ENCODE measurements at places on chromosomes 6 and 20.

DNA sequence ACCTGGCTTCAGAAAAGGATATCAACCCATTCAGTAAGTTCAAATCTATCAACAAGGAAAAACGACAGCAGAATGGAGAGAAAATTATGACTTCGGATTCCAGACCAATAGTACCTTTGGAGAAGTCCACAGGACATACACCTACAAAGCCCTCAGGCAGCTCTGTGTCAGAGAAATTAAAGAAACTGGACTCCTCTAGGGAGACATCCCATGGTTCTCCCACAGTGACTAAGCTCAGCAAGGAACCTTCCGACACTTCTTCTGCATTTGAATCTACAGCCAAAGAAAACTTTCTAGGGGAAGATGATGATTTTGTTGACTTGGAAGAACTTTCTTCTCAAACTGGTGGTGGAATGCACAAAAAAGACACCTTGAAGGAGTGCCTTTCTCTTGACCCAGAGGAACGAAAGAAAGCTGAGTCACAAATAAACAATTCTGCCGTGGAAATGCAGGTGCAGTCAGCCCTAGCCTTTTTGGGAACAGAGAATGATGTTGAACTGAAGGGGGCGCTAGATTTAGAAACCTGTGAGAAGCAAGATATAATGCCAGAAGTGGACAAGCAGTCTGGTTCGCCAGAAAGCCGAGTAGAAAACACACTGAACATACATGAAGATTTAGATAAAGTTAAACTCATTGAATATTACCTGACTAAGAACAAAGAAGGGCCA is 67.4 kb upstream of the HINT3 start:
- no peak for DNase-seq

DNA sequence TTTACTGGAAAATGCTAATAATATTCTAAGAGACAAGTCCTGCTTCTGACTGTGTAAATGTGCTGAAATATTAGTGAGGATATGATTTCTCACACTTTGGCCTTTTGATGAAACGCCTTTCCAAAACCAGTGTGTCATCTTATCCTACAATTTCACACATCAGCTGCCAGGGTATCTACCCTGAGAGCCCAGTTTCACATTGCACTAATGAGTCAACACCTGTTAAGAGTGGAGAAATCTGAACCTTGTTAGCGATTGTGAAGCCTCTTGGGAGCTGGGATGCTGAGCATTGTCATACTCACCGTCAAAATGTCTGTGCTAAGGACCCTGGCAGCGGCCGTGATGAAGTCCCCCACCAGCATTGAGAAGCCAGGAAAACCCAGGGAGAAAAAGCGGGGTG is 166.0 kb downstream of the RALGAPA2 start:
- no peak for DNase-seq

- no peak for DNase-seq
Observed at GRCh38 chr20:34824026-34824425, 1.4 kb downstream of the NCOA6 start.

DNA sequence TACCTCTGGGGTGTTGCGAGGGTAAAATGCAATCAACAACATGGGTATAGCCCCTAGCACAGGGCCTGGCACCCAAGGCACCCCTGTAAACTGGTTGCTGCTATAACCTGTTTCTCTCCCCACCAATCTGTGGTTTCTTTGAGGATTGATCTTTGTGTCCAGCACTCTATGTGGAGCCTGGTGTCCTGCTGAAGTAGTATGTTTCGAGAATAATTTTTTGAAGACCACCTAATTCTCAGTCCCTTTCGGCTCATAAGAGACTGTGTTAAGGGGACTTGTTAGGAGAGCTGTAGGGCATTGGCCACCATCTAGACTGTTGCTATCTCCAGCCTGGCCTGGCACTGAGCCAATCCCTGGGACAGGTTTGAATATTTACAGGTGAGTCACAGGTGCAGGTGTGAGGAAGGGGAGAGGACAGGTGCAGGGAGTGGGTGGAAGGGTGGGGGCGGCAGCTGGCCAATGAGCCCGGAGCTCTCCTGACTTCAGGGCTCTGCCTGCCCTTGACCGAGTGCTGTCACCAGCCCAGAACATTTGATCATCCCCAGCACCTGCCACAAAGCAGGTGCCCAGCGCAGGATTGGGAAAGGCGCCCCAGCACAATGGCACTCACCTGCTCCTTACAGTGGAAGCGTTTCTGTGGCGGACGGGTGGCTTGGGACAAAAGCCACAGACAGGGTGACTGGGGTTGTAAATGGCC is 8.1 kb upstream of the C20orf144 start:
- no peak for DNase-seq

GRCh38 chr6:43222418-43223059 is 6.7 kb downstream of the DNPH1 start:
- no peak for DNase-seq

- DNase-seq = no peak
Observed at GRCh38 chr20:31670371-31671228, 32.9 kb downstream of the COX4I2 start.

DNA sequence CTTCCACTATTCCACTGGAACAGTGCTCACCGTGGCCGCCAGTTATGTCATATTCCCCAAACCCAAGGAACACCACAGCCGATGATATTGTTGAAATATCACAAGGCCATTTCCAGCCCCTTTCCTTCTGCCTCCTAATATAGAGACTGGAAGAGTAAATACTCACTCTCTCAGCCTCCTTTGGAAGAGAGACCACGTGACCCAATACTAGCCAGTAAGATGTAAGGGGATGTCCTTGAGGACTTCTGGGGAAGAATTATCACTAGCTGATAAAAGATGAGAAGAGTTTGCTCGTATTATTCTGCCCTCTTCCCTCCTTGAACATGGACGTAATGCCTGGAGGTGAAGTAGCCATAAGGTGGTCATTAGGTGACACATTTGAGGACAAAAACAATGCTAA is 13.5 kb downstream of the MAK start:
- DNase-seq = no peak

DNA sequence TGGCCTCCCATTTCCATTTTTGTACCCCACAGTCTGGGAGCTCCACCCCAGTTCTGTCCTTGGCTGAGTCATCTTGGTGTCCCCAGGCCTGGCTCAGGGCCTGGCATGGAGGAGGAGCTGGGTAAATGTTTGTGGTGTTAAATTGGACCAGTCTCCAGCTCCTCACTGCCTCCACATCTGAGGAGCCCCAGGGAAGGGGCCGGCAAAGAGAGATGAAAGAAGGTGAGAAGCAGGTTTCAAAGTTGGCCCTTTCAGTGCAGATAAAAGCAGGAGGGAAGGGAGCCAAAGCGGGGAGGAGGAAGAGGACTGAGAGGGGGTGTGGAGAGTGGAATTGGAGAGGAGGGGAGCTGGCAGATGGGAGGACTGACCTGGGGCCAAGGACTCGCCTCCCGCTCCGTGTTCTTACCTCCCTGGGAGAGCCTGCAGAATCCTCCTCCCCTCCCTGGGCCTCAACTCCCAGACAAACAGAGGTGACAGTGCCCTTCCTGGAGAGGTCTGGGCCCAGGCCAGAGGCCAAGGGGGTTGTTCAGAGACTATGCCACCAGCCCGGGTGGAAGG is 89.0 kb downstream of the CD40 start:
- no peak for DNase-seq

- no peak for DNase-seq
Observed at GRCh38 chr6:13560651-13561044, 13.8 kb upstream of the SIRT5 start.

DNA sequence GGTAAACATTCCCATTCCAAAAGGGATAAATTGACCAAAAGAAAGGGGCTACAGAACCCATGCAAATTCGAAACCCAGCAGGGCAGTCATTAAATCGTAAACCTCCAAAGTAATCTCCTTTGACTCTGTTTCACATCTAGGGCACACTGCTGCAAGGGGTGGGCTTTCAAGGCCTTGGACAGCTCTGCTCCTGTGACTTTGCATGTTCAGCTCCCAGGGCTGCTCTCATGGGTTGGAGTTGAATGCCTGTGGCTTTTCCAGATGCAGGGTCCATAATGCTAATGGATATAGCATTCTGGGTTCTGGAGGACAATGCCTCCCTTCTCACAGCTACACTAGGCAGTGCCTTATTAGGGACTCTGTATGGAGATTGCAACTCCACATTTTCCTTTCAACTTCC is 211.9 kb upstream of the MANEA start:
- DNase-seq = no peak

DNA sequence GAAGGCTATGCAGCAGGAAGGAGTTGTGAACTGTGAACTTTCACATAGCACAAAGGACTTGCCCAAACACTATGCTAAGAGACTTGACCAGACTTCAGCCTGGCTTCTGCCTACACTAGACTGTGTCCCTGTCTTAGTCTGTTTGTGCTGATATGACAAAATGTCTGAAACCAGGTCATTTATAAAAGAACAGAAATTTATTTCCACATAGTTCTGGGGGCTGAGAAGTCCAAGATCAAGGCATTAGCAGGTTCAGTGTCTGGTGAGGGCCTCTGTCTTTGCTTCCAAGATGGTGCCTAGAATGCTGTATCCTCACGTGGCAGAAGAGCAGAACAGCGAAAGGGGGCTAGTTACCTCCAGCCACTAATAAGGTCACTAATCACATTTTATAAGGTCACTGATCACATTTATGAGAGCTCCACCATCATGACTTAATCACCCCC is 16.0 kb upstream of the MCM3 start:
- no peak for DNase-seq

GRCh38 chr6:39193201-39193791 is 36.0 kb downstream of the KCNK5 start:
- no peak for DNase-seq

GRCh38 chr6:129451187-129451586 is 258.8 kb downstream of the ARHGAP18 start:
- DNase-seq = no peak

DNA sequence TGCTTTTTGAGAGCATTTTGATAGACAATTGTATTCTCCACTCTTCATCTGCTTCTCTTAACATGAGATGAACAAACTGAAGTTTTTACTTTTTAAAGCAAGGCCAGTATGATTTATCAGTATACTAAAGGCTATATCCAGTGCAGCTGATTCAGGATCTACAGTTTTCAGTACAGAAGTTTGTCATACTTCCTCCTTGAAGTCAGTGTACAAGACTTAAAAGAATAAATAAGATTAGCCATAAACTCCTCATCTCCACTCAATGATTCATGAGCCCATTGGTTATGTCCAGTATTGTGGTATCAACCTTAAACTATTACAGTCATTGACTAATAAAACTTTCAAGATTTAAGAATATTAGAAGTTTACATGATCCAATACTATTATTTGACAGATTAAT is 374.8 kb upstream of the EPHA7 start:
- no peak for DNase-seq

GRCh38 chr6:7154341-7155139 is 46.8 kb downstream of the RREB1 start:
- no peak for DNase-seq

DNA sequence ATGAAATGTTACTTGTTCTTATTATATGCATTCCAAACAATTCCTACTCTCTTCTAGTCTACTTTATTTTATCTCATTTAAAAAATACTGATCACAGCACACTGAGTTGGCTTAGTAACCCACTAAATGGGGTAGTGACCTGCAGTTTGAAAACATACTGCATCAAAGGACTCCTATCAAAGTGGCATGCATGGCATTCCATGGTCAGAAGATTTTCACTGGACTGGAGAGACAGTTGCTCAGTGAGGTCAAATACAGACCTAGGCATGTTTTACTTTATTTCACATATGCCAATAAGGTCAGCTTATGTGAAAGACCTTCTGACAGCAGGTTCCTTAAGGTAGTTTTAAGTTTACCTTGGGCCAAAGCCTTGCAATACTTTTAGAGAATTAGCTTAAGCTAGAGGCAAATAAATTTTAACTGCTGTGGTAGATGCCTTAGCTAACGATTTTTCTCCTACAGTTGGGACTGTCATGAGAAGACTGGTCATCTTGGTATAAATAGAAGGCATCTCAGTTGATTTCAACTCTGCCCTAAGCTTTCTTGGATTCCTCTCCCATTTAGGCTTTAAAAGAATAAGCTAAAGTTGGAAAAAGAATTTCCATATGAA is 35.1 kb downstream of the TPD52L1 start:
- DNase-seq = no peak

DNA sequence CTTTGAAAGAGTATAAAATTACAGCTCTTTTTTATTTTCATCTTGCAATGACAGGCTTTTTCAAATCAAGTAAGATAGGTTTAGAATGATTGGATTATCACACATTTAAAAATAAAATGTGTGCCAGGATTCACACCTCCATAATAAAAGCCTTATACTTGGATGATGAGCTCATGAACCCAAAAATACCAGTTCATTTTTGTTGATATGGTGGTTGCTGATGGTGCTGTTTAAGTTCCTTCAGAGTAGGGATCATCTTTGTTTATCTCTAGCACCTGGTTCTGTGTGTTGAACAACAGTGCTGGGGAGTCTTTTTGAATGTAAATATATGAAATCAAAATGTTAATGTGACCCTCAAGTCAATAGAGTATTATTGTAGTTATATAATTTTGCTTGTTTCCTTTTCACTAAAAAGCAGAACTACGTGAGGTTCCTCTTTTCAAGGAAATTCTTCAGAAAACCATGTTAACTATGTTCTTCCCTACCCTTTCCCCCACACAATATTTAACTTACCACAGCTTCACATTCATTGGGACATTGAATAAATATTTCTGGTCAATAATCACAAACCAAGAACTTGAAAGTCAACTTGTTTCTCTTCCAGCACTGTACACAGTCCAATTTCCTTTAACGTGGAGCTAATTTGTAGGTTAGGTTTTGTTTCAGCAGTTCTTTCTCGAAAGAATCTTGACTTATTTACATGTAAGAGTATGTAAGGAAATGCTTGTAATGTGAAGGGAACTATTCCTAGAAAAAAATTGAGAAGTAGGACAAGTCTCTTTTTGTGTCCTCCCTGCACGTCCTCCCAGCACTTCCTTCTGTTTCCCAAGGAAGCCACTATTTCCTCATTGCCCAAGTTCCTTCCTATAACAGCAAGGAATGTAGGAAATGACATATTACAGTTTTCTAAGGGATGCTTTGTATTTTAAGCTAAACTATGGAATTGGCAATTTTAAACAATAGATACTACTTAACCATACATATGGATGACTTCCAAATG is 945.9 kb upstream of the CITED2 start:
- no peak for DNase-seq

DNA sequence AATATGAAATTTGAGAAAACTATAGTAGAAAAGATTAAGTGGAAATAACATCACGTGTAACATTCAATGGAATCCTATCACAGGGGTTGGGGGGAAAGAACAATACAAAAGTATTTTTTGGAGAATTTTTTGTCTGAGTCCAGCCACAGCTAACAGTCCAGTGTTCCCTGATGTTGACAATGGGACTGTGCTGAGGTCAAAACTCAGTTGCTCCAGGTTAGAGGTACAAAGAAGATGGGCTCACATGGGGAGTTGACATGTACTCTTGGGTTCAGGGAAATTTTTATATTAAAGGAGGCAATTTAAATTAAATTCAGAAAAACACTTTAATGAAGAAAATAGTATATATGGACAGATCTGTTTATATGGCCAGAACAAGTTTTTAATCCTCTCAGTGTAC is 995 bp downstream of the MYCT1 start:
- no peak for DNase-seq

- no peak for DNase-seq
Observed at GRCh38 chr6:116586276-116586675, 15.0 kb downstream of the RWDD1 start.

- no peak for DNase-seq
Observed at GRCh38 chr20:44314870-44315269, 3.9 kb upstream of the FITM2 start.

Data from activated naive CD4-positive, alpha-beta T cell treated with Interleukin-2 at 50 U/mL for 16 hours (primary cell).